Panc1 (cell line): ENCODE measurements at places on chromosomes 13 and 19.

GRCh38 chr19:46546194-46546896 is 50.7 kb upstream of the PNMA8B start:
- H3K27me3 ChIP-seq, result no peaks in the 10 kb centered on the region
- DNase-seq, result no peak
- no peak overlapping the region for H3K4me3 ChIP-seq
- H3K4me1 ChIP-seq, result no peaks in the 10 kb centered on the region

DNA sequence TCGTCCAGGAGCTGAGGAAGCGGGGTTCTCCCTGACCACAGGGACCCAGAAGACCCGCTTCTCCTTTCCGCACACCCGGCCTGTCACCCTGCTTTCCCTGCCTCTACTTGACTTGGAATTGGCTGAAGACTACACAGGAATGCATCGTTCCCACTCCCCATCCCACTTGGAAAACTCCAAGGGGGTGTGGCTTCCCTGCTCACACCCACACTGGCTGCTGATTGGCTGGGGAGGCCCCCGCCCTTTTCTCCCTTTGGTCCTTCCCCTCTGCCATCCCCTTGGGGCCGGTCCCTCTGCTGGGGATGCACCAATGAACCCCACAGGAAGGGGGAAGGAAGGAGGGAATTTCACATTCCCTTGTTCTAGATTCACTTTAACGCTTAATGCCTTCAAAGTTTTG is 18.9 kb downstream of the VASP start:
- H3K27ac ChIP-seq, result no peak overlapping the region
- H3K4me3 ChIP-seq, result no peak overlapping the region
- H3K4me1 ChIP-seq, result no peaks in the 10 kb centered on the region
- H3K36me3 ChIP-seq, result peaks cover 8% of the 10 kb centered on the region; the same call in 1 of the 2 replicates
- DNase-seq, result no peak

DNA sequence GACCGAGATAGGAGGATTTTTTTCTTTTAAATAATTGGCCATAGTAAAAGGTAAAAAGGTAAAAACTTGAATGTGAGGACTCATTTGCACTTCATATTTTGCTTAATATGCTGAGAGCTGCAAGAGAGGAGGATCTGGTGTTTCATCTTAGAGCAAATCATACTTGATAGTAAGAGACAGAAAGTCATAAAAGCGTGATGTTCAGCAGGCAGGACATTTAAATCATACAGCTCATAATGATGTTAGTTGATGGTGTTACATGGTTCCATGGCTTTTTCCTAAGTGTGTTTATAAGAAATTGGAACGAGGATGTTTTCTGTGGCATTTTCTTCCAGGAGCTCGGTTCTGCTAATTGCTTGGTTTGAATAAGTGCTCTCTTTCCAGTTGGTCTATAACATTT is 16.3 kb downstream of the ATP11A start:
- H3K36me3 ChIP-seq, result no peaks in the 10 kb centered on the region
- H3K4me3 ChIP-seq, result no peak overlapping the region
- no peak for DNase-seq
- H3K27me3 ChIP-seq, result no peaks in the 10 kb centered on the region

DNA sequence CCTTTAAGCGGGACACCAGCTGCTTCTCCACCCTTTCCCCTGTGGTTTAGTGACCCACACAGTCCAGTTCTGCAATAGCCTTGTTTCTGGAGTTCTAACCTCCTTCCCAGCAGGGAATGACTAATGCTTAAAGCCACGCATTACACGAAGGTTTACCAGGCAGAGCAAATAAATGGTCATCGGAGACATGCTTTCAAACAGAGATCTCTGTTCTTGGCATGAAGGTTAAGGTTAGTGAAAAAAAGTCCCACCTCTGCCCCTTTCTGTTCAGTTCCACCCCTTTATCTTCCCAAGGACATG is 25.3 kb upstream of the MEDAG start:
- no peaks in the 10 kb centered on the region for H3K4me1 ChIP-seq
- no peak for DNase-seq
- no peak overlapping the region for H3K27ac ChIP-seq
- no peaks in the 10 kb centered on the region for H3K36me3 ChIP-seq
- H3K27me3 ChIP-seq, result no peaks in the 10 kb centered on the region
- H3K4me3 ChIP-seq, result no peak overlapping the region

GRCh38 chr13:39559847-39560246 is 43.1 kb downstream of the LHFPL6 start:
- no peak overlapping the region for H3K4me3 ChIP-seq
- no peak for DNase-seq
- H3K27ac ChIP-seq, result no peak overlapping the region
- no peaks in the 10 kb centered on the region for H3K27me3 ChIP-seq

GRCh38 chr13:44436589-44437337 is 63.1 kb downstream of the SERP2 start:
- DNase-seq, result peak; percentile 52
- H3K27ac ChIP-seq, result peak overlapping the region; percentile 80
- H3K36me3 ChIP-seq, result peaks cover 12% of the 10 kb centered on the region; the same call in 1 of the 2 replicates

- H3K27me3 ChIP-seq, result no peaks in the 10 kb centered on the region
- no peaks in the 10 kb centered on the region; the same call in 1 of the 2 replicates for H3K36me3 ChIP-seq
- no peak overlapping the region for H3K27ac ChIP-seq
- H3K4me1 ChIP-seq, result peaks cover 12% of the 10 kb centered on the region; the same call in 1 of the 2 replicates
- no peak for DNase-seq
- H3K4me3 ChIP-seq, result no peak overlapping the region
Measured at GRCh38 chr13:97438856-97439595, 5.1 kb downstream of the RAP2A start.

DNA sequence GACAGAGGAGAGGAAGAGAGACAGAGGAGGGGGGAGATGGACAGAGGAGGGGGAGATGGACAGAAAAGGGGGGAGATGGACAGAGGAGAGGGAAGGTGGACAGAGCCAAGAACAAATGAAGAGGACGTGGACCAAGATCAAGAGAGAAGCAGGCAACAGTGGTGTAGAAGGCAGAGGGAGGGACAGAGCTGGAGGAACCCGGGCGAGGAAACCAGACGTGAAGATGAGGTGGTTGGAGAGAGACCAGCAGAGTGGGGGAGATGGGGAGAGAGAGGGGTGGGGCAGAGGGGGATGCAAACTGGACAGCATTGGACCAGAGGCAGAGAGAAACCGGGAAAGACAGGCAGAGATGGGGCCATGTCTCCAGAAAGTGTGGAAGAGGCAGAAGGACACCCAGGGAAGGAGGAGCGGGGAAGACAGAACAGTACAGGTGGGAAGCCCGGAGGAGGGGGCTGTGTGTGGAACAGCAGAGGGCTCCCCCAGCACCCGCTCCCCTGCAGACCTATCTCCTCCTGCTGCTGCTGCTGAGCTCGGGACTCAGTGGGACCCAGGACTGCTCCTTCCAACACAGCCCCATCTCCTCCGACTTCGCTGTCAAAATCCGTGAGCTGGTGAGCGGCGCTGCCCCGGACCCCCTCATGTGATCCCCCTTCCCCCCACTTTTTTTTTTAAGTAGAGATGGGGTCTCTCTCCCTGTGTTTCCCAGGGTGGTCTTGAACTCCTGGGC is 1.3 kb downstream of the FLT3LG start:
- no peak overlapping the region for H3K27ac ChIP-seq
- no peak for DNase-seq
- no peaks in the 10 kb centered on the region for H3K36me3 ChIP-seq
- no peaks in the 10 kb centered on the region for H3K27me3 ChIP-seq

GRCh38 chr19:51702825-51703574 is 9.9 kb downstream of the SPACA6 start:
- H3K27ac ChIP-seq, result peak overlapping the region; percentile 51; the same call in 1 of the 2 replicates
- H3K27me3 ChIP-seq, result no peaks in the 10 kb centered on the region
- H3K4me1 ChIP-seq, result peaks cover 10% of the 10 kb centered on the region

DNA sequence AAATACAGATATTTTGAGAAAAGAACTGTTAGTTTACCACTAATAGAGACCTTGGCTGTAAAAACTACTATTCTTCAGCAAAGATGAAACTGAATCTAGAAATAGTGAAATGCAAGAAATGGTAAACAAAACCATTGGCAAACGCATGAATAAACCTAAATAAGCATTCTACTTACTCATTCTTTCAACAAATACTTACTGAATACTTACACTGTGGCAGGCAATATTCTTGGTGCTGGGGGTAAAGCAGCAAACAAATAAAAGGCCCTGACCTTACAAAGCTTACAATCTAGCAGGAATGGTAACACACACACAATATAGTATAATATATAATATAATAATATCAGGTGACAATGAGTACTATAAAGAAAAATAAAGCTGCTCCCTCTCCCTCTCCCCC is 38.7 kb downstream of the KATNAL1 start:
- H3K4me3 ChIP-seq, result no peak overlapping the region
- no peaks in the 10 kb centered on the region for H3K36me3 ChIP-seq
- no peak for DNase-seq
- H3K27me3 ChIP-seq, result no peaks in the 10 kb centered on the region
- no peak overlapping the region for H3K27ac ChIP-seq
- H3K4me1 ChIP-seq, result no peaks in the 10 kb centered on the region

- no peaks in the 10 kb centered on the region for H3K27me3 ChIP-seq
- peak overlapping the region; percentile 57 for H3K4me3 ChIP-seq
- H3K4me1 ChIP-seq, result peaks cover 34% of the 10 kb centered on the region
- H3K27ac ChIP-seq, result peak overlapping the region; percentile 82
- DNase-seq, result no peak
- H3K36me3 ChIP-seq, result no peaks in the 10 kb centered on the region; the same call in 1 of the 2 replicates
Measured at GRCh38 chr19:42284591-42285341, 15.7 kb downstream of the CIC start.

GRCh38 chr19:52542984-52543664 is 15.7 kb downstream of the ZNF808 start:
- no peaks in the 10 kb centered on the region for H3K27me3 ChIP-seq
- DNase-seq, result no peak
- H3K27ac ChIP-seq, result no peak overlapping the region
- H3K4me1 ChIP-seq, result no peaks in the 10 kb centered on the region

DNA sequence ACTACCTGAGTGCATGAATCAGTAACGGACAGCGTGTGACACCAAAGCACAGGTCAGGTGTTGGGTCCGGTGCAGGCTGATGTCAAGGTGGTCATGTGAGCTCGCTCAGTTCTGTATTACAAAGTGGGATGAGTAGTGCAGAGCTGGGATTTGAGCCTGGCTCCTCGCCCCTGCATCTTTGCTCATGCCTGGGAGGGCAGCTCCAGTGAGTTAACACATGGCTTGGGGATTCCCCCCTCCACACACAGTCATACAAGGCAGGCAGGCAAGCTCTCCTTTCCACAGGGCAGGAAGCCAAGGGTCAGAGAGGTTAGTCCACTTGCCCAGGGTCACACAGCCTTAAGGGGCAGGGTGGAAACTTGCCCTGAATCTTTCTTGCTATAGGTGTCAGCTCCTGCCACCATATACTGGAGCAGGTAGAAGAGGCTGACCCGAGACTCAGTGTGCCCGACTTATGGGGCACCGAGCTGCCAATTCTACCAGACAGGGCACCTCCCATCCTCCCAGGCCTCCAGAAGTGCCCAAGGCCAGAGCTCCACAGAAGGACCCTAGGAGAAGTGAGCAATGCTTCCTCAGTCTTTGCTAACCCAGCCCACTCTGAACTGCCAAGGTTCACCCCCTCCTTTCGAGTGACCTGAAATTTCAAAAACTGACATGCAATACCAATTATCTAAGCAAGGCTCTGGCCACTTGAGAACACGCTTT is 35.4 kb downstream of the ZNF787 start:
- no peak overlapping the region for H3K4me3 ChIP-seq
- peaks cover 19% of the 10 kb centered on the region for H3K4me1 ChIP-seq
- no peaks in the 10 kb centered on the region for H3K27me3 ChIP-seq
- DNase-seq, result no peak
- H3K27ac ChIP-seq, result no peak overlapping the region

DNA sequence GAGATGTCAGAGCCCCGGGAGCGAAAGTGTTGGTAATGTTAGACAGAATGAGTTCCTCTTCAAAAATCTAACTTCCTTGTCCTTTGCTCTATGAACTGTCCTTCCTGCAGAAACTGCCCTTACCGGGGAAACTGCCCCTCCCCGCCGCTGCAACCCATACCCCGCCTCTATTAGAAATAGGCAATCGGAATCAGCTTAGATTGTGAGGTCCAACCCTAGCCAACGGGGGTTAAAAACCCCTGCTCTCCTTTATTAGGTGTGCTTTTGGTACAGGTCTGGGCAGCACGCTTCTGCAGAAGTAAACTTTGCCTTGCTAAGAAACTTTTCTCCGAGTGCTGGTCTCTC is 11.5 kb upstream of the CAPNS1 start:
- peak overlapping the region; percentile 77 for H3K4me3 ChIP-seq
- no peaks in the 10 kb centered on the region for H3K27me3 ChIP-seq
- peaks cover 17% of the 10 kb centered on the region for H3K4me1 ChIP-seq

- no peak overlapping the region for H3K27ac ChIP-seq
- no peak overlapping the region for H3K4me3 ChIP-seq
Measured at GRCh38 chr13:39561971-39562370, 41.0 kb downstream of the LHFPL6 start.

DNA sequence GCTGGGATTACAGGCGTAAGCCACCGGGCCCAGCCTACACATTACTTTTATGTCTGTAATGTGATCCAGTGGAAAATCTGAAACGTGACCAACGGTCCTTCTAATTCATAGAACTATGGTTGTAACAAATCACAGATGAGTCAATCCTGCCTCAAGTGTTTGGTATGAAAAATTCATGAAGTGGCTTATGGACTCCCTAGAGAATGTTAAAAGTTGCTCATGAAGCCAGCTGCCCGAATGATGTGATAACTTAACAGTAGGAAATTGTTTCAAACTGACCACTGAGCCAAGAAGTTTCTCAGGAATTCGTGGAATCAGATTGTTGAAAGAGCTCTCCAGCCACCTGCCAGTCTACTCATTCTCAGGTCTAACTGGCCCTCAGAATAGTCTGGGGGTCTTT is 59.4 kb upstream of the FARP1 start:
- H3K27ac ChIP-seq, result no peak overlapping the region
- no peaks in the 10 kb centered on the region for H3K27me3 ChIP-seq
- H3K36me3 ChIP-seq, result no peaks in the 10 kb centered on the region
- H3K4me3 ChIP-seq, result no peak overlapping the region

DNA sequence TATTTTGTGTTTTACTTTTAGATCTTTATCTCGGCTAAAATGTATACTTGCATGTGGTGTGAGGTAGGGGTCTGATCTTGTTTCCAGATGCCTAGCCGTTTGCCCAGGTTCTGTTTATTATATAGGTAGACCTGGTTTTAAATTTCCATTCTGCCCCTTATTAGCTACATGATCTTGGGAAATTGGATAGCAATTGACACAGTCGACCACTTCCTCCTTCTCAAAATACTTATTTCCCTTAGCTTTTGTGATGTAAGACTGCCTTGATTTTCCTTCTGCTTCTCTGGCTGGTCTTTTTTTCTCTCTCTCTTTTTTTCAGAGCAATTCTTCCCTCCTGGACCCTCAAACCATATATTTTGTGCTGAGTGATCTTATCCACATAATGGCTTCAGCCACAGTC is 3.0 kb upstream of the PGLYRP1 start:
- H3K27ac ChIP-seq, result no peak overlapping the region
- no peaks in the 10 kb centered on the region for H3K27me3 ChIP-seq
- no peak overlapping the region for H3K4me3 ChIP-seq
- no peak for DNase-seq
- H3K4me1 ChIP-seq, result no peaks in the 10 kb centered on the region
- H3K36me3 ChIP-seq, result no peaks in the 10 kb centered on the region

- no peaks in the 10 kb centered on the region for H3K27me3 ChIP-seq
- DNase-seq, result no peak
- H3K27ac ChIP-seq, result no peak overlapping the region
- H3K4me1 ChIP-seq, result no peaks in the 10 kb centered on the region
Measured at GRCh38 chr13:40026741-40027140, 371.3 kb downstream of the COG6 start.
